ENCODE measurements at places on chromosomes 7 and 10. TPM values are rescaled to one million over a fixed set of nuclear protein-coding genes. Genes with fewer than 3 reads are reported as not detected.

Gene ASZ1
- not detected for polyA plus RNA-seq

Gene METTL27
- 5.8 TPM for polyA plus RNA-seq

Gene LIPN
- not detected for polyA plus RNA-seq

Gene FBXL13
- 0.49 TPM for polyA plus RNA-seq

Gene LIPJ
- polyA plus RNA-seq, result not detected

Gene OPN4
- not detected for polyA plus RNA-seq

Gene IL6
- polyA plus RNA-seq, result 2.8 TPM

Gene PDE1C
- polyA plus RNA-seq, result 8.5 TPM

Gene PNLIPRP3
- not detected for polyA plus RNA-seq

Gene SLC16A12
- polyA plus RNA-seq, result 0.19 TPM

Gene INA
- polyA plus RNA-seq, result 20.9 TPM

Gene PSD
- polyA plus RNA-seq, result 0.75 TPM

Gene CALML3
- polyA plus RNA-seq, result not detected

Gene PAX4
- not detected for polyA plus RNA-seq

Gene PRPS1L1
- not detected for polyA plus RNA-seq

Gene VGF
- 1.4 TPM for polyA plus RNA-seq

Gene FFAR4
- 0.17 TPM for polyA plus RNA-seq

Gene PTF1A
- polyA plus RNA-seq, result not detected

Gene HTR5A
- not detected for polyA plus RNA-seq

Gene GDF2
- polyA plus RNA-seq, result not detected

Gene ST8SIA6
- polyA plus RNA-seq, result 0.20 TPM

Gene TLX1
- not detected for polyA plus RNA-seq

Gene SLC26A4
- 0.12 TPM for polyA plus RNA-seq

Gene GAD2
- polyA plus RNA-seq, result not detected

Gene VWC2
- not detected for polyA plus RNA-seq

Gene CRPPA
- polyA plus RNA-seq, result 0.59 TPM

Gene SKIDA1
- polyA plus RNA-seq, result 4.1 TPM

Gene SRRM3
- 5.7 TPM for polyA plus RNA-seq

Gene ICA1
- polyA plus RNA-seq, result 0.84 TPM

Gene IMMP2L
- 10.6 TPM for polyA plus RNA-seq

Gene R3HCC1L
- polyA plus RNA-seq, result 11.0 TPM

Gene KNDC1
- polyA plus RNA-seq, result 0.49 TPM

Gene AKR1B15
- polyA plus RNA-seq, result 24.7 TPM

Gene MKI67
- polyA plus RNA-seq, result 42.2 TPM

Gene DRGX
- polyA plus RNA-seq, result not detected

Gene CLRN3
- 0.08 TPM for polyA plus RNA-seq

Gene LSM5
- 131 TPM for polyA plus RNA-seq

Gene FGL2
- polyA plus RNA-seq, result not detected

Gene CHAT
- polyA plus RNA-seq, result not detected

Gene STOX1
- 0.94 TPM for polyA plus RNA-seq

Measured in A549 (cell line).